ENCODE measurements at places on chromosomes 16 and 17.

DNA sequence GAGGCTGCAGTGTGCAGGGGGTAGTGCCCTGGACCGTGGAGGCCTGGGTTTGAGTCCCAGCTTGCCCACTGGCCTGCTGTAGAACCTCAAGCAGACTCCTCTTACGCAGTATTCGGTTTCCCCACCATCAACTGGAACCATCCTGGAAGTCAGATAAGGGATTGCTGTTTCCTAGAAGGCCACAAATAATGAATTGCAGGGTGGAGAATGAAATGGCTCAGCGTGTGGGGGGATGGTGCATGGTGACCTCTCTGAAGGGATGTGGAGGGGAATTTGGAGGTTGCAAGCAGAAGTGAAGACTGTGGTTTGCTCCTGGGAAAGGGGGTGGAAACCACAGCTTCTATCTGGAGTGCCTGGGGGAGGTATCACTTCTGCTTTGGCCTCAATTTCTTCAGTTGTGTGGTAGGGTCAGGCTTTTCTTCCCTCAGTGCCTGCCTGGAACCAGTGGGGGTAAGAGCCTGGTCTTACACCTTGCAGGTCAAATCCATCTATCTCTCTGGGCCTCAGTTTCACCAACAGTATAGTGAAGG, 1.7 kb downstream of the ADGRG5 start:
- no peak for DNase-seq

GRCh38 chr16:67447508-67448076, 16.7 kb downstream of the HSD11B2 start:
- DNase-seq = no peak

DNA sequence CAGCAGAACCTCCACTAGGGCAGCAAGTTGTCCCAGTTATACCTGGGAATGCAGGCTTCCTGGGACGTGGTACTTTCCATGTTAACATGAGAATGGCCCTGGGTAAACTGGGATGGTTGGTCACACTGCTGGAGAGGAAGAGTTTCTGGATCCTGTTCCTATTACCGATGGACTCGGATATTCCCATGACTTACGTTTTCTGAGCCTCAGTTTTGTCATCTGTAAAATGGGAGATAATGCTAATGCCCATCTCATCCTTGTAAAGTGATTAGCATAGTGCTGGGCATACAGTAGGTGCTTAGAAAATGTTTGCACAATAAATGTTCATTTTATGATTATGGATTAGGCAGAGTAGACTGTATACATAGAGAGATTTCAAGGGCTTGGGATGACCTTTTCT, 280.9 kb upstream of the EEF2KMT start:
- DNase-seq = no peak

DNA sequence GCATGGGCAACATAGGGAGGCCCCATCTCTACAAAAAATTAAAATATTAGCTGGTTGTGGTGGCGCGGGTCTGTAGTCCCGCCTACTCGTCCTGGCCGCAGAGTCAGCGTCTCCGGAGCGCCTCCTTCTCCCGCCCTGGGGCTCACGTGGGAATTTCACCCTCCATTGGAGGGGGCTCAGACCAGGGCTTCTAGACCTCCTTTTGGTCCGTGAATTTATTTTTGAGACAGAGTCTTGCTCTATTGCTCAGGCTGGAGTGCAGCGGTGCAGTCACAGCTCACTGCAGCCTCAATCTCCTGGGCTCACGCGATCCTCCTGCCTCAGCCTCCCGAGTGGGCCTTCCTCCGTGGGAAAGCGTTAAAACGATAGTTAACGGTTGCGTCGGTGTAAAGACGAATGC, 394 bp upstream of the NME4 start:
- no peak for DNase-seq

- DNase-seq = no peak
Observed at GRCh38 chr16:88458039-88458772, 5.1 kb downstream of the ZFPM1 start.

Measured in DMS 273 treated with DMSO at 0.1 percent for 48 hours (cell line).